ENCODE measurements at places on chromosomes 7 and 10.

GRCh38 chr10:30384701-30385201 is 35.7 kb upstream of the MTPAP start:
- no peak for DNase-seq

DNA sequence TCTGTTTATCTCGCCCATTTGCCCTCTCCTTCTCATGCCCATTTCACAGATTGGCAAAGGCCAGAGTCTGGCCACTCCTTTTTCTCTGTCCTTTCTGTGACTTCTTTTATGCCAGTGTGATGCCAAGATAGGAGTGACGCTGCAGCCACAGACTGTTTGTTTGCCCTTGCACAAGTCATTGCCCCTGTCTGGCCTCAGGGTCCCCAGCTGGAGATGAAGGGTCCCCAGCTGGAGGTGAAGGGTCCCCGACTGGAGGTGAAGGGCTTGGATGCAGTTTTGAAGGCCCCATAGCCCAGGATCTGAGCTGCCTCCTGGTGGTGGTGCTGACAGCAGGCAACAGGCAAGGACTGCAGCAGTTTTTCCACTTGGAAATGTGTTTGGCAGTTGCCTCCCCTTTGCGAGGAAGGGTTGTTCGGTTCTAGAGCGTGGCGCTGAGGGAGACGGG is 50.8 kb upstream of the SLC29A3 start:
- no peak for DNase-seq

GRCh38 chr7:142375710-142376313 is 118.0 kb upstream of the PRSS58 start:
- no peak for DNase-seq

- DNase-seq, result no peak
Observed at GRCh38 chr10:121310151-121310711, 288.0 kb downstream of the FGFR2 start.

GRCh38 chr7:66070222-66070621 is 5.4 kb upstream of the ASL start:
- DNase-seq, result no peak

DNA sequence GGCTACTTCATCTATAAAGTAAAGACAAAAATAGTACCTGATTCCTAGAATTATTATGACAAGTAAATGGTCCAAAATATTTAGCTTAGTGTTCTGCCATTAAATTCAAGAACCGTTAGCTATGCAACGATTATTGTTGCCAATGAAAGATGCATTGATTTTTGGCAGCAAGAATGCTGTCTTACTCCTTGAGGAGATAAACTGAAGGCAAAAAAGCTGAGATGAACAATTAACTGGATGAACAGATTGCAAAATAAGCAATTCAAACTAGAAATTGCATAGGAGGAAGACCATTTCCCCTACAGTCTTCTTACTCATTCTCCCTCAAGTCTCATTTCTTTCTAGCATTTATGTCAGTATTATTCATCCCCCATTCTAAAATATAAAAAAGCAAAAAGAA is 484.5 kb downstream of the PLXDC2 start:
- no peak for DNase-seq

DNA sequence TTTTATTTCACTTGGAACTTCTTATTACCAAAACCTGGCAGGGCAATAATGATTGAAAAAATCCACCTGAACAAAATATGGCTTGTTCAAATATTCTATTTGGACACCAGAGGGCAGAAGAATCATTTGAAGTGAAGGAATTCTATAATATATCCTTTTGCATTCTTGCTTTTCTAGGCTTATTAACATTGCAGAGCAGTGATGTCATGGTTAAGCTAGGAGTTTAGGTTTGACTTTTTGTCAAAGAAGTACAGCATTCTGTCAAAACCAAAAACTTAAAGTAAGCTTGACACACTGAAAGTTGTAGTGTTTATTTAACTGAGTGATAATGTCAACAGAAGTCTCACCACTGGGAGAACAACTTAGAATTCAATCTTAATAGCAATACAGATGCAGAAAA is 156.0 kb downstream of the SEMA3D start:
- no peak for DNase-seq

- no peak for DNase-seq
Observed at GRCh38 chr10:132589681-132590080, 52.1 kb downstream of the INPP5A start.

DNA sequence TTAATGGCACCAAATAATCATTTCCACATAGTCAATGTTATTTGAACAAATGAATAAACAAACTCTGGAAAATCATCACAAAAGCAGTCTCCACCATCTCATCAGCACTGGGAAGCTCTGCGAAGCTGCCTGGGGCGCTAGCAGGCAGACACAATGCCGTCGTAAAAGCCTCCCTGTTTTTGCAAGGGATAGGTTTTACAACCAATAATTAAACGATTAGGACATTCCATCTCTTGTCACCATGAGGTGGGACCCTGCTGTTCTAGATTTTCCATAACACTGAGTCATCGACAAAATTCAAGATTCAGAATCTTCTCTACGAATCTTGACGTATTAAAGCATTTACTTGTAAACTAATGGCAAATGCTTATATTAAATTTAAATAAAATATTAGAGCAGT is 172.8 kb upstream of the AKR1E2 start:
- no peak for DNase-seq

DNA sequence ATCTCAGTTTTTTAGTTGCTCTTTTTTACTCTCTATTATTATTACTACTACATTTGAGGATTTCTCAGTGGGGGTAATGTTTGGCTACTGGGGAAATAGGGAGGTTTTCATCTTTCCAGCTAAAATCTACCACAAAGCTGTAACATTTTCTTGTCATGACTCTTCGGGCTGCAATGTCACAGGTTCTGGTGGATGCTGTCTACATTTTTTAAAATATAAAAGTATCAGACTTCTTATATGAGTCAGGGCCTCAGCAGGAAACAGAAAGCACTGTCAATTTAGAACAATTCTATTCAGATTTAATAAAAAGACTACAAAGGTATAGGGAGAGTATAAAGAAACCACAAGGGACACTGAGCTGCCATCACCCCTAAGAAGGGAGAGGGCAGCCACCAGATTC is 61.6 kb downstream of the DNAJC12 start:
- DNase-seq, result no peak

GRCh38 chr7:51602376-51602775 is 285.8 kb upstream of the COBL start:
- no peak for DNase-seq

DNA sequence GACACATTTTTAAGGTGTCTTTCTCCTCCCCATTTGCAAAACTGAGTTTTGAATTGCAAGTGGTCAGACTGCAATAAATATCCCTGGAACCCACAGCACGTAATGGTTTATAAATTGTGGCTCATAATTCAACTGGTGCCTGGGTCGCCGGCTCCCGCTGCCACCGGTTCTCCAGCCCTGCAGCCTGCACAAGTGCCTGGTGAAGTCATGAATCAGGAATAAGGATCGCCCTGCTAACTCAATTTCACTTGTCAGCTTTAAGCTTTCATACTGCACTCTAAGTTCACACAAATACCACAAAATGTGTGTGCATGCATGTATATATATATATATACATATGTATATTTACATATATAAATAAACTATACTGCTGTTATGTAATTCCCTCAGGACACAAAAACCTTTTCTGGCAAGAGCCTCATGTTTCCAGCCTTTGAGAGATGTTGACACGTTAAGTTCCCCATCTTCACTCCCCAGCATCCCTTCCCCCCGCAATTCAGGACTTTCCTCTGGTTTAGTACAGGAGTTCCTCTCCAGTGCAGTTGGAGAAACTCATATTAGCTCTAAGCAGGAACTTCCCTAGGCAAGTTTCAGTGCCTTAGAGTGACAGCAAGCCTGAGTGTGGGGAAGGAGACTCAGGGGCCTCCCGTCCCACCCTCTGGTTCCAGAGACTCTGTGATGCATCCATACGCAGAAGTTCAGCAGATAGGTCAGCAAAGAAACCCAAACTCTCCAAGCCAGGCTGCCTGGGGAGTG is 129.2 kb upstream of the UNC5B start:
- no peak for DNase-seq

DNA sequence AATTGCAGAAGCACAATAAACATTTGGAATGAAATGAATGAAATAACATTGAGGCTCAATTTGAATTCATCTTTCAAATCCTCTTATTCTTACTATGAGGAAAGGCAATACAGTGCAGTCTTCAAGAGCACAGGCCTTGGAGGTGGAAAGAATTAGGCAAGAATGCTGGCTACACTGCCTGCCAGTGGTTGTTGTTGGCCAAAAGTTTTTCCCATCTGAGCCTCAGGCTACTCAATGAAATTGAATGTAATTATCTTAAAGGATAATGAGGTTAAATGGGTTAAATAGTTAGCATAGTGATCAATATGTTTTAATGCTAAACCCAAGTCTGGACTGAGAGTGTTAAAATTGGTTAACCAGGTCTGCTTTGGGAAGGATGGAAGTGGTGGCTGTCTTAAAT is 140.9 kb downstream of the MBL2 start:
- DNase-seq, result no peak

DNA sequence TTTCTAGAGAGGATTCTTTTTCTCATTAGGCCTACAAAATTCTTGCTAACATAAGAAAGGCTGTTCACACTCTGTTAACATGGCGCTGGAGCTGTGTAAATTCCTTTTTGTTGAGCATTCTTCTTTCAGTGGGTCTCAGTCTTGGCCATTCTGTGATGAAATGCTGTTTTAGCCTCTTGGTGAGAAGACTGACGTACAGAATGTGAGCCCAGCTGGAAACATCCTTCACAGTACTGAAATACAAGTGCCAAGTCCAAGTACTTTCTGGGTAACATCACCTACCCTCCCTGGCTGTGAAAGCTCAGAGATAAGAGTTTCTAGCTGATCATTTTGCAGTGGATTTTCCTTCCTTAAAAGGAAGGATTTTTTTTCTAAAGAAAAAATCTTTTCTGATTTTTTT is 231.8 kb downstream of the AHR start:
- no peak for DNase-seq

GRCh38 chr10:93075369-93076221 is 1.9 kb downstream of the CYP26A1 start:
- DNase-seq, result no peak

DNA sequence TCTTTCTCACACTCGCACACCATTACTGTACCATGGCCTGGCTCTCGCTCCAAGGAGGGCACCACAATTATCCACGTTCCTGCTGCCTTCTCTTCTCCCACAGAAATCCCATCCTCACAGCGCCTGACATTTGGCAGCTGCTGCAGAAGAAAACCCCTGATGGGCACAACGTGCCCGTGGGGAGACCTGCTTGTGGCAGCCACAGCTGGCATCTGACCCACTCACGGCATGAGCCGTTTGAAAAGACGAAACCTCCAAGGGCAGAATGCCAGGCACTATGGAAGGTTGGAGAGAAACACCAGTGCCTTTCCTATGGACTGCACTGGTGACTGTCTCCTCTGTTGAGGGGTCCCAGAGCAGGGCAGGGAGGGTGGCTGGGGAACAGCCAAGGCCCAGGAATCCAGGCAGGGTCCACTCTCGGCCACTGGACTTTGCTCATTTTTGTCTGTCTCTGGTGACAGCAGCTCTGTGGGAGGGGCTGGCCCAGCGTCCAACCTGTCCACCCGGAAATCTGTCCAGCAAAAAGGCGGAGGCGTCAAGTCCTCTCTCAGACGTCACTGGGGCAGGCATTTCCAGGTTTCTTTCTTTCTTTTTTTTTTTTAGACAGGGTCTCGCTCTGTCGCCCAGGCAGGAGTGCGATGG is 61.0 kb upstream of the MKRN1 start:
- no peak for DNase-seq

DNA sequence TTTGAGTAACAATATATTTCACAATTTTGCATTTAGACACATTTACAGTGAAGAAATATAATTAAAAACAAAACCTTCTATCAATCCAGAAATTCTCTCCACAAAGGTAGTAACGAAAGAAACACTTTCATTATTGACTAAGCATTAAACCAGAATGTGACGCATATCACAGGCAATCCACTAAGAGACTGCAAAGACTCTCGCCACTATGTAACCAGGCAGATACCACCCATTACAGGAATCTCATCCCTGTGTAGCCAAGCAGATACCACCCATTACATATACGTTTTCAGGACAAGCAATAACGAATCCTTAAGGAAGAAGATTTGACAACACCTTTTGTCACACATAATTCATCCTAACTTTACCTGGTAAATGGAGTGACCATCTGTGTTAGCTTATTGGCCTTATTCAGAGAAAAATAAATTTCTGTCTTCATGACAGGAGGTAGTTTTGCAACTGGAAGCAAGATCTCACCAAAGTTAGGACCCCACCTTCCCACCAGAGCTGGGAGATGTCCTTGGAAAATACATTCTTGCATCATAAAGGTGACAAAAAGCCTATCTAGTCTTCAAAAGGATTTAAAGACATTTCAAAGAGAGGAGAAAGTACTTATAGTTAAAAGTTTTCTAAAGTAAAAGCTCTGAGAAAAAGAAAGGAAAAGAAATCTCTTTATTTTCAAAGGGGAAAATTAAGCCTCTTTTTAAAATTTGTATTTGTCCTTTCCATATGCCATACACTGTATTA is 30.8 kb downstream of the LRRC17 start:
- no peak for DNase-seq

DNA sequence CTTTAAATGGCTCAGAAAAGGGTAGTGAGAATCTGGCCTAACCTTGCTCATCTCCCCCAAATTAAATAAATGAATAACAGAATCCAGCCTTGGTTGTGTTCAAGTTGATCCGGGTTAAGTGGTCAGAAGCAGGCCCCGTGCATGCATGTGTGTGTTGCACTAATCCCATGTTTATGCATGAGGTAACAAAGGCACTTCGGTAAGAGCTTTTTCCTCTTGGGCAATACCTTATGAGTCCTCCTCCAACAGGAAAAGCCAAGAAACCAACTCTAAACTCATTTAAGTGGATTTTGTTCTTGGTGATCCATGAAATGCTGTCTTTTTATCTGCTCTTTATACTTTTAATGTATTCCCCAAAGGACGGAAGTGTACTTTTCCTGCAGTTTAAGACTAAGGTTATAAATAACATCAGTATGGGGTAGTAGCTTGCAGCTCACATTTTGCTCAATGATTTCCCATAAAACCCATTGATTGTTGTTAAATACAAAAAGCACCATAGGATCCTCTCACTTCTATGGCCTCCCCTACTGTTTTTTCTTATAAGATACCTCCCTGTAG is 104.9 kb upstream of the YAE1 start:
- no peak for DNase-seq

GRCh38 chr7:51198654-51199053 is 118.0 kb downstream of the COBL start:
- no peak for DNase-seq

- no peak for DNase-seq
Observed at GRCh38 chr10:132399117-132400035, 2.4 kb downstream of the PWWP2B start.
